Left ventricle myocardium inferior (tissue), 1 donor: ENCODE measurements at places on chromosomes 16 and 17. TPM values are rescaled to one million over a fixed set of nuclear protein-coding genes. Genes with fewer than 3 reads are reported as not detected.

Gene DNAI2
- not detected for total RNA-seq

Gene FADS6
- total RNA-seq, result not detected

Gene KRT12
- not detected for total RNA-seq

Gene FOXN1
- not detected for total RNA-seq

Gene ADGRG1
- 21.3 TPM for total RNA-seq

Gene CLDN7
- 1.6 TPM for total RNA-seq

Gene FA2H
- not detected for total RNA-seq

DNA sequence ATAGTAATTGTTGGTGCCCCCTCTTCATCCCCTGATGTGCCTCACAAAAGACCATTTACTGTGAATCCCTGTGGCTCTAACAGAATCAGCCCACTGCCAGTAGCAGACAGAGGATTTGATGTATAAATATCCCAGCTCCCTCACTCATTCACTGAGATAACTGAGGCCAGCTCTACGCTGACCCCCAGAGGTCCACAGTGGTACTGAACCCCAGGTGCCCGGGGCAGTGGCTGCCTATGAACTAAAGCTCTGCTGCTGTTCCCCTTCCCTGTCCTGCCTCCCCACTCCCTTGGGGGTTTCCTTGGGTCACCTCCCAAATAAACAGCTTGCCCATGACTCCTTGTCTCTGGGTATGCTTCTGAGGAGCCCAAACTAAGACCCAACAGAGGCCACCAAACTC, 295.8 kb downstream of the FOXL1 start:
- no peak for DNase-seq

- no peak for DNase-seq
These were observed 58.1 kb upstream of the CBFA2T3 start for GRCh38 chr16:89034971-89035668.

DNA sequence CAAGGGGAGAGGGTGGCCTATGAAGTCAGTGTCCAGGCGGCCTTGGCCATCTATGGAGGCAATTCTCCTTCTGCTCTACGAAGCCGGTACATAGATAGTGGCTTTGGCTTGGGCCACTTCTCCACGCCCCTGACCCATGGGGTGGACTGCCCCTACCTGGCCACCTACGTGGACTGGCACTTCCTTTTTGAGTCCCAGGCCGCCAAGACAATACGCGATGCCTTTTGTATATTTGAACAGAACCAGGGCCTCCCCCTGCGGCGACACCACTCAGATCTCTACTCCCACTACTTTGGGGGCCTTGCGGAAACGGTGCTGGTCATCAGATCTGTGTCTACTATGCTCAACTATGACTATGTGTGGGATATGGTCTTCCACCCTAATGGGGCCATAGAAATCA, 17.3 kb downstream of the AOC3 start:
- DNase-seq, result no peak

DNA sequence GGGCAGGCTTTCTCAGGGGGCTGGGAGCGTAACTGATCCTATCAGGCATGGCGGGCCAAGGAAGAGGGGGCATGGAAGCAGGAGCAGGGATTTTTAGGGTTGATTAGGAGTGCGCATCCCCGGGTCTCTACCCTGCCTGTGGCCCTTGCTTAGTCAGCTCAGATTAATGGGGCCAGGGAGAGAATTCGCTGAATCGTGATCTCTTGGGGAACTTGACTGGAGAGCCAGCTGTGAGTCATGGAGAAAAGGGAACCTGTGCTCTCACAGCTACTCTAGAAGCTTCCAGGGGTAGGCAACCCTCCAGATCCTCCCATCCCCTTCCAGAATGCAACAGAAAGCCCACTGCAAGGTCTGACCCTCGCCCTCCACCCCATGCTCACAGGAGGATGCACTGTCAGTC, 3.6 kb downstream of the FOXN1 start:
- no peak for DNase-seq

DNA sequence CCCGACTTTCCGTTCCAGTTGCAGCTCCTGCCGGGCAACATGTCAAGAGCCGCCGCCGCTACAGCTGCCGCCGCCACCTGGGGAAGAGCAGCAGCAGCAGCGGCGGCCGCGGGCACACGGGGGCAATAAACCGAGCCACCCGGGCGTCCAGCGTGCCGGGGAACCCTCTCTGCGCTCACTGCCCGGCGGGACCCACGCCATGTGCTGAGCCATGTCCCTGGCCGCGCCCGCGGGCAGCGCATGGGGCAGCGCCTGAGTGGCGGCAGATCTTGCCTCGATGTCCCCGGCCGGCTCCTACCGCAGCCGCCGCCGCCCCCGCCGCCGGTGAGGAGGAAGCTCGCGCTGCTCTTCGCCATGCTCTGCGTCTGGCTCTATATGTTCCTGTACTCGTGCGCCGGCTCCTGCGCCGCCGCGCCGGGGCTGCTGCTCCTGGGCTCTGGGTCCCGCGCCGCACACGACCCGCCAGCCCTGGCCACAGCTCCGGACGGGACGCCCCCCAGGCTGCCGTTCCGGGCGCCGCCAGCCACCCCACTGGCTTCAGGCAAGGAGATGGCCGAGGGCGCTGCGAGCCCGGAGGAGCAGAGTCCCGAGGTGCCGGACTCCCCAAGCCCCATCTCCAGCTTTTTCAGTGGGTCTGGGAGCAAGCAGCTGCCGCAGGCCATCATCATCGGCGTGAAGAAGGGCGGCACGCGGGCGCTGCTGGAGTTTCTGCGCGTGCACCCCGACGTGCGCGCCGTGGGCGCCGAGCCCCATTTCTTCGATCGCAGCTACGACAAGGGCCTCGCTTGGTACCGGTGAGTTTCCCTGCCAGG, 604 bp downstream of the HS3ST3B1 start:
- DNase-seq, result peak; percentile 22

DNA sequence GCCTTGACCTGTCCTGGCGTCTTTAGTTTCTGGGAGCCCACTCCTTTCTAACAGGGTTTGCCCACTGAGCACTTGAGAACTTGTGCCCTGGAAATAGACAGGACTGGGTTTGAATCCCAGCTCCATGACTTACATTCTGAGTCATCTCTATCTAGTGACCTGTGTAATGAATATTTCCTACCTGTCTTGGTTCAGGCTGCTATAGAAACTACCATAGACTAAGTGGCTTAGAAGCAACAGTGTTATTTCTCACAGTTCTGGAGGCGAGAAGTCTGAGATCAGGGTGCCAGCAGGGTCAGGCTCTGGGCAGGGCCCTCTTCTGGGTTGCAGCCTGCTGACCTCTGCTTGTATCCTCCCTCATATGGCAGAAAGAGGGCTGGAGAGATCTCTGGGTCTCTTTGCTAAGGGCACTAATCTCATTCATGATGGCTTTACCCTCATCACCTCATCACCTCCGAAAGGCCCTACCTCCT, 110.7 kb upstream of the DHX40 start:
- no peak for DNase-seq

- DNase-seq, result no peak
These were observed 161.4 kb upstream of the C16orf82 start for GRCh38 chr16:26905336-26905735.

GRCh38 chr17:6567528-6568183, 11.3 kb upstream of the PITPNM3 start:
- no peak for DNase-seq

DNA sequence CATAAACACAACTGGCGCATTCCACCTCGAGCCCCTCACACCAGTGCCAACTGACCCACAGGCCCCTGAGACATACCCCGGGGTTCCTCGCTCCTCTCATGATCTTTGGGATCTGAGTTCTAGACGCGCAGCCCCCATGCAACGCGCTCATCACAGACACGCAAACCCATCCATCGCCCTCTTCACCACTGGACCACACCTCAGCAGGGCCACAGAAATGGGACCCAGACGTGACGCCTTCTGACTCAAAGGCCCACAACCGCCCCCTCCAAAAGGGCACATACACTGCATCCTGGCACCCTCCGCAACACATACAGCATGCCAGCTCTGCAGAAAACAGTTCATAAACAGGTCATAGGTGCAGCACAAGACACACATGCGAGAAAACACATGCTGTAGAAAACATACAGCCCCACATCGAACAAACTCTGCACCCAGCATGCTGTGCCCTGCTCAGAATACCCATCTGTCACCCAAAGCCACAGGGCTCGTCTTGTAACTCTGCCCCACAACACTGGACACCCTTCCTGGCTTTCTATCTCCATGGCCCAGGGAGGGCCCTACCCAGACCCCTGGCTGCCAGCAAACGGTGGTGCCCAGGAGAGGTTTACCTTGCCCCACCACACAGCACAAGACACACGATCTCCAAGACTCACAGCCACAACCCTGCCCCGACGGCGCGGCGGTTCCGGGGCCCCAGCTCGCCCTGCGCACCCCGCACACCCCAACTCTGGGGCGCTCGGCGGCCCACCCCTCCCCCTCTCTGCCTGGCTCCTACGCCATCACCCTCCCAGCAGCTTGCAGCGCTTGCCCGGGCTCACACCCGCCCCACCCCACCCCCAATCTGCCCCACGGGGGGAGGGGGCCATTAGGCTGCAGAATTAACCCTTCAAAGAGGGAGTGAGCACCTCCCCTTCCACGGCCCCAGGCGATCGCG, 887 bp downstream of the ZBTB4 start:
- peak; percentile 61 for DNase-seq

DNA sequence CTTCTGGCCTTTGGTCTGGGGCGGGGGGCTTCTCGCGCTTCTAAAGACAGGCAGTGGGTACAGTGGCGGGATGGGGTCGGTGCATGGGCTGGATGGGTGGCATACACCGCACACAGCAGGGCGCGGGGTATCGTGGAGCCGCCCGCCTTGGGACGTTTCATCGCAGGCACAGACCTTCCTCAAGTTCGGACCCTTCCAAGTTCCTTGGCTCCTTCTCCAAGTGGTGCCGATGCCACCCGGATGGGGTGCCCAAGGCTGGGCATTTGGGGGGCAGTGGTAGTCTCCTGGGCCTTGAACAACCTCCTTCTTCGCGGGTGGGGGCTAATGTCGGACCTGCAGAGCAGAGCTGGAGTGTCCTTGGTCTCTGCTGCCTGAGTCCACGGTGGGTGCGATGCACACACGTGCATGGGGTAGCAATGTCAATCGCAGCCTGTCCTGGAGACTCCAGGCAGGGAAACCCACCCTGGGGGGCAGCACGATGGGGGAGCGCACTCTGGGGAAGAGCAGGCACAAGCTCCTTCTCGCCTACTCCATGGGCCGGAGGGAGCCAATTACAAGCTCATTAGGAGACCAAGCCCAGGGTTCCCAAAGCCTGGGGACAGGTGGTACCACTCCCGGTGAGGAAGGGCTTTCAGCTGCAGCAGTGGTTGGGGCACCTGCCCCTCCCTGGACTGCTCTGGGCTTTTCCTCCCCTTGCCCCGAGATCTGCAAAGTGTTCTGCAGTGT, 686 bp upstream of the MTSS2 start:
- no peak for DNase-seq

DNA sequence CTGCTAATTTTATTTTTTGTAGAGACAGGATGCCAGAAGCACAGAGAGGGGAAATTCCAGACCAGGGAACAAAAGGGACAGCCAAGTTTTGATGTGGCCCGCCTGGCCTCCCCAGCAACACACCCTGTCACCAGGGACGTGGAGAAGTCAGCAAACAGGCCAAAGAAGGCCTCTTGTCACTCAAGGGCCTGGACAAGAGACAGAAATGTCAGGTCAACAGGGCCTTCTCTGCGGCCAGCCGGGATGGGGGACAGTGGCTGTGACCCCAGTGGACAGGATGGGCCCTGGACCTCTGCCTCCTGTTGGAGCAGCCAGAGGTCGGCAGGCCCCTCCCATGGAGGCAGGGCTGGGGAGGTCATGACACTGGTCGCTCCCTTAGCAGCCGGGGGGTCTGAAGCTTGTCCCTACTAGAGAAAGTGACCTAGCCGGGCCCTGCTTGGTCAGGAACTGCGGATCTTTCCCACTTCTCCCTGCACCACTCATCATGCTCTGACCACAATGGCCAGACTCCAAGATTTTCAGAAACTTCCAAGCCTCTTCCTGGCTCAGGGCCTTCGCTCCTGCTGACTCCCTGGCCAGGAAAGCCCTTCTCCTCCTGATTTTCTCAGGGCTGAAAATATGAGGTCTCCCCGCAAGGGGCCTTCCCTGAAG, 9.2 kb upstream of the TVP23A start:
- DNase-seq, result peak; percentile 86

DNA sequence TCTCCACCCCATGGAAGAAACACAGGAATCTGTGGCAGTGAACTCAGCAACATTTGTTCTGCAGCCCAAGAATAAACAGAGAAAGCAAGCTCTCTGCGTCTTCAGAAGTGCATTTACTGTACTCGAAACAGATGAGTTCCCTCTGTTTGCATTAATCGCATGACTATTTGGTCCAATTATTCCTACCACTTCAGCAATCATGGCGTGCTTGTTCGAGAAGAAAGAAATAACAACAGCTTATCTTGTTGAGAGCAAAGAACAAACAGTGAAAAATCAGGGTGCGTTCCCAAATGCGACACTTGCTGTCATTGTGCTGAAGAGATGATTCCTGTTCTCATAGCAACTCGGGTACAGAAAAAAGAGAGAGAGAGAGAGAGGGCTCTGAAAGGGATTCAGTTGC, 445.3 kb upstream of the MAF start:
- DNase-seq, result no peak

GRCh38 chr17:74433421-74434121, 1.7 kb downstream of the GPRC5C start:
- no peak for DNase-seq

DNA sequence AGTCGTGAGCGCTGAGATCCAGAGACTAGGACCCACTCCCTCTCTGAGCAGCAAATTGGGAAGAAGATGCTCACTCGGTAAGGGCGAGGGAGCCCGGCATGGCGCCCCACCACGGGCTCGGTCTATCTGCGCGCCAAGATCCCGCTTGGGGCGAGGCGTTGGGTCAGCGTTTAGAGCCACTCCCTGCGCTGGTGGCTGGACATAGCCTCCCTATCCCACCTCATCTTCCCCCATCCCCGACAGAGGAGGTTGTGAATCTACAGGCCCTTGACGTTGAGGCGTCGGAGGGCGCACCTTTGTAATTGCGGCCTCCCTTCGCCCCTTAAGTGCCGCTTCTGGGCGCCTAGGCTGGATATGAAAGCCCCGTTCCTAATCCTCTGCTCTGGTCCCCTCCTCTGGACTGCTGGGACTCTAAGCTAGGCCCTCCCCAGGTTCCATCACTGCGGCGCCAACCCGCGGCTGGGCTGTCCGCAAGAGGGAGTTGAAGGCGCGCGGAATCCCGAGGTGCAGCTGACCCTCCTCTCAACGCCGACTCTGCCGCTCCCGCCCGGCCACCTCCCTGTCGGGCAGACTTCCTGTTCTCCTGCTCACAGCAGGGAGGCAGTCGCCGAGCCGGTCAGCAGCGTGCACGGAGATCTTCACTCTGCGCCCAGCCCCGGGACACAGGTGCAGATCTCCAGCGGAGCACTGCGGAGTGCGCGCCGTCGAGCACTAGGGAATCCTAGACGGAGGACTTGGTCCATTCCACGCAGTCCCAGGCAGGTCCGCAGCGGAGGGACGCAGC, 16.1 kb upstream of the HOXB9 start:
- no peak for DNase-seq
